WERI-Rb-1 (cell line): ENCODE measurements at places on chromosomes 1 and 21.
A peak's percentile ranks its signal among the peaks of the same experiment; 100 is the strongest.

- no peak for DNase-seq
These were observed 12.3 kb downstream of the ZRANB2 start for GRCh38 chr1:71068325-71069240.

GRCh38 chr1:6788946-6789345, 3.7 kb downstream of the CAMTA1 start:
- no peak for DNase-seq

DNA sequence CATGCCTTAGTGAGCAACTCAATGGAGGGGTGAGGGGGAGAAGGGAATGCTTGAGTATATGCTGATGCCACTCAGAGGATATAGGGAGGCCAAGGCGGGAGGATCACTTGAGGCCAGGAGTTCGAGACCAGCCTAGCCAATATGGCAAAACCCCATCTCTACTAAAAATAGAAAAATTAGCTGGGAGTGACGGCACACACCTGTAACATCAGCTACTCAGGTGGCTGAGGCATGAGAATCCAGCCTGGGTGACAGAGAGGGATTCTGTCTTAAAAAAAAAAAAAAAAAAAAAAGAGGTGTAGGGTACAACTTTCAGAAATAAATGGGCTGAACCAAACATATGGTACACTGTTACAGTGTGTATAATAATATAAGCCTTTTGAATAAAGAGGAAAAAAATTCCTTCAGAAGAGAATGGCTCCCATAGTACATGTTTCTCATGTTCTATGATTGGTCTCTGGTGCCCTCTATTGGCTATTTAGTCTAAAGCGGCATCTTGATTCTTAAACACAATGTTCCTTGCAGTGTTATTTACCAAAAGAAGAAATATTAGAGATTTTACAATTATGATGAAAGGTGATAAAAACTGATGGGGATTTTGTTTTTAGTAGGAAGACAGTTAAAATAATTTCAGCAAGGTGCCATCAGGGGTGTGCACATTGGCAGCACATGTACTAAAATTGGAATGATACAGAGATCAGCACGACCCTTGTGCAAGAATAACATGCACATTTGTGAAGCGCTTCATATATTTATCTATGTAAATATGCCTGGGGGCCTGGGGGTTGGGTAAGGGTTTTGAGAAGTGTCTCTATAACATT, 109.8 kb downstream of the PATJ start:
- no peak for DNase-seq

DNA sequence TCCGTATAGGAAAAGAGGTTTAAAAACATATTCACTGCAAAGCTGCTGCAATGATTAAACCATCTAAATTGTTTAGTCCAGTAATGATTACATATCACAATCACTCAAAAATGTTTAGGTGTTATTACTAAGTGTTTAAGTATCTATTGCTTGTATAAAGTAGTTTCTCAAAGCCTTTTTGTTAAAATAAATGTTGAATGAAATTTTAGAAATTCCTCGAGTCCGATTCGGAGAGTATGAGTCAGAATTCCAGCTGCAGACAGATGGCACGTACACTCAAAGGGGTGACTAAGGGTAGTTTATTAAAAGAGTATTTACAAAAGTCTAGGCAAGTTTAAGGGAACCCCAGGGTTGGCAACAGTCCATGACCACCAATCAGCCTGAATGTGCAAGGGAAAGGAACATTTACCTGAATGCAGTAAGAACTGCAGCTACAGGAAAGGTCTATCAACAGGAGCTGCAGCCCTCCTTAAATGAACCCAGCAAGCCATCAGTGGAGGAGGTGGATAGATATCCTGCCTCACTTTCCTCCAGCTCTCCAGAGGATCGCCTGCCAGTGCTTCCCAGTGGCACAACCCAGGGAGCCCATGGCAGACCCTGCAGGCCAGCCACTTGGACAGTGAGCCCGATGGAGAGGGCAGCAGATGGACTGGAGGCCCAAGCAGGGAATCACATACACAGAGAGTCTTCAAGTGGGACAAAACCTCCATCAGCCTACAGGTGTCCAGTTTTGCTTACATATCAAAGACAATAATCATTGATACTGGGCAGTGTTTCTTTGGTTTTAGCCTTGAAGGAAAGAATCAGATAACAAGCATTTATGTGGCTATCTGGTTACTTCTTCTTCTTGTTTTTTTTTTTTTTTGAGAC, 92.1 kb upstream of the SLC44A3 start:
- DNase-seq, result no peak

DNA sequence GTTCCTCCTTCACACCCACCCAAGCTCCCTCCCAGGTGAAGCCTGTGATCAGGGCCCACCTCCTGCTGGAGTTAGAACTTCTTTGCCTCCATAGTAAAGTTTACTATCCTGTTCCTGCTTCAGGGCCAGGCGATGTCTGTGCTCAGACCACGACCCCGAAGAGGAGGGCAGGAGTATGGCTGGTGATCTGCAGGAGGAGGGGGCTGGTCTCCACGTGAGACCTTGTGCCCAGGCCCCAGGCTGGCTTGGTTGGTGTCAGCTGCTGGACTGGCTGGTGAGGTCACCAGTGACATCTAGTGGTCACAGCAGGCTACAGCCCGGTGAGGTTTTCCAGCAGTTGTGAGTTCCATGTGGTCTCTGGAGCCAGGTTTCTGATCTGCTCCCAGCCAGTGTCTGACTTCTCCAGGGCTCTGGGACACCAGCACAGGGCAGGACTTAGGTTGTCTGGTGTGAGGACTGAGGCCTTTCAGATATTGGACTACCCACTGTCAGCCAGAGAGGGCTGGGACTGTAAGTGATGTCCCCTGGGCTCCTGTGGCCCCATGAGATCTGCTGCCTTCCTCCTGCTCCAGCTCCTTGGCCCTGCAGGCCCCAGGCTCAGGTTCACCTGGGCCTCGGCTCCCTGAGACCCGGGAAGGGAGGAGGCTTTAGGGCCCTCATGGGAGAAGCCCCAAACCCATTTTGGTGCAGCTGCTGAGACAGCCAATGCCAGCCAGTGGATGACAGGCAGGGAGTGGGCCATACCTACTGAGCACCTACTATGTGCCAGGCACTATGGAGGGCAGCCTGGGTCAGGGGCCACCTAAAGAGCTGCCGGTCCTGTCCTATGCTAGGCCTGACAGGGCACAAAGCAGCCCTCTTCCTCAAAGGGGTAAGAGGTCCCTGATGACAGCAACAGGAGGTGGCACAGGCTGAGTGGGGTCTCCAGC, 6.0 kb upstream of the UBL4B start:
- DNase-seq, result peak; percentile 84

DNA sequence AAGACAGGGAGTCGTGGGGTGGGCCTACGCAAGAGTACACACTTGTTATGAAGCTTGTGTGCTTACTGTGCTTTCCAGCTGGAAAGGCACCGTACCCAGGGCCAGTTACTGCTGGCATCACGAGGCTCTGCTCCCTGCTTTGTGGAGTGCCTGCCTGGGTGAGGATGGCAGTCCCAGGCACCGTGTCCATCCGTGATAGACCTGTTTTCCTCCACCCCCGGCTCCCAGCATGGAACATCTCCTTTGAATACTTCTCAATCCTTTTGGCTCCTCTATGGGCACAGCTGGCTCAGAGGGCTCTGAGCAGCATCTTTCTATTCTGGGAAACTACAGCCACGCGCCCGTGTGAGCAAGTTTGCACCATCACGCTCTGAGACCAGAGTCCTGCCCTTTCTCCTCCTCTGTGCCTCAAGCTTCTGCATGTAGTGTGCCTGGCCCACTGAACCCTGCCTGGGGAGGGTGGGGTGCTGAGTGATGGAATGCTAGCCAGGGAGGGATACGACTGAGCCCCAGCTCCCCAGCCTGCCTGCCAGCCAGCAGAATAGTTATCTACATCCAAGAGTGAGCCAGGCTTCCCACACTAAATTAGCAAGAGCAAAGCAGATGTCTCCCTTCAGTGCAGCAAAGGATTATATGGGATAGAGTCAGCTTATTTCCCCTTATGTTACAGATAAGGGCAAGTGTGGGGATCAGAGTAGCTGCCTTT, 7.1 kb upstream of the TNR start:
- peak; percentile 76 for DNase-seq
